ENCODE measurements at places on chromosomes 6 and 20.
A peak's percentile ranks its signal among the peaks of the same experiment; 100 is the strongest.

GRCh38 chr6:168428052-168428826 is 12.7 kb upstream of the SMOC2 start:
- DNase-seq: no peak

DNA sequence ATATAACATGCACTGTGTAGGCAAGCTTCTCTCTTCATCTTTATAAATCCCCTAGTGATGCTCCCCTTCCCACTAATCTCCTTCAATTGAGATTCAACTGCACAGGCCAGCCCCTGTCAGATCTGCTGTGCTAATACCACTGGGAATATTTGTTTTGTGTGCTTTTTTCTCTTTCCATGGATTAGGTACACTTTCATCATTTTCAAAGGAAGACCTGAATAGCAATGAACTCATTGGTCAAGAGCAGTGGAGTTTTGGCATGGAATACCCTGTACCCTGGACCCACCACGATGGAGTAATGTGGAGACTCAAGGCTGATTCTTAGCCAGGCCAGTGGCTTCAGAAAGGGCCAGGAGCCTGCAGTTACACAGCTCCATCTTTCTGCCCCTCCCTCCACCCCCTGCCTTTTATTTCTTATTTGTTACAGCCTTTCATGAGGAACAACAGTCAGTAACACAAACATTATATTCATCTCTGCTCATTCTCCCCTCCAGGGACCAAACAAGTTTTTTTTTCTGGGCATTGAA is 75.4 kb upstream of the KCNG1 start:
- DNase-seq: no peak

- no peak for DNase-seq
Observed at GRCh38 chr20:46304361-46304760, 3.9 kb downstream of the CDH22 start.

- DNase-seq: no peak
Observed at GRCh38 chr6:157376241-157376640, 4.7 kb upstream of the ZDHHC14 start.

DNA sequence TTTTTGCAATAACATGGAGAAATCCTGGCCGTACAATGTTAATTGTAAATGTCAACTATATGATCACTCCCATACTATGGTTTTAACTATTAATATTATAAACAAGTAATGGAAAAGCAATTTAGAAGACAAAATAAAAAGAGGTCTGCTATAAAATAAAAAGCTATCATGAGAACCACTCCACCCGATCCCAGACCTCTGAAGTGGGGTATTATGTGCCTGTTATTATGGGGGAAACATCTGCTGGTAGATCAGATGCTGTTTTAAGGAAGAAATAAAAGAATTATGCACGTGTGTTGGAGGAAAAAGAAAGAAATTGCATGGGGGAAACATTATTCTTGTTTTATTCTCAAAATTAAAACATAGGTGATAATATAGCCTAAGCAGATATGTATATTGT is 615.7 kb upstream of the ARID1B start:
- DNase-seq: no peak

- DNase-seq: no peak
Observed at GRCh38 chr6:81451787-81452186, 300.7 kb downstream of the TENT5A start.

DNA sequence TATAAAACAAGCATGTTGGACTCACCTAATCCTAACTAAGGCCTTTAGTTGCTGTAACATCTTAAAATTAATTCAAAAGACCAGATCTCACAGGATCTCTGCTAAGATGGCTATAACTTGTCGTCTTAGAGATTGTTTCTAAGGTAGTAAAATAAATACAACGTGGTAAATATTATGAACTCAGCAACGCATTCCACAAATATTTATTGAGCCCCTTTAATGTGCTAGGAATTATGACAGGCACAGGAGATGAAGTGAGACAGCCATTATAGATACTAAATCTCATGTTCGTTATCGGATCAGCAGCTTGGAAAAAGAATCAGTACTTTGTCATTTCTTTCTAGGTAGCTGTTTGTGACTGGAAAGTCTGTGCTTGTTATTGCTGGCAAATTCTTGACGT is 20.9 kb upstream of the MCM3 start:
- DNase-seq: no peak

DNA sequence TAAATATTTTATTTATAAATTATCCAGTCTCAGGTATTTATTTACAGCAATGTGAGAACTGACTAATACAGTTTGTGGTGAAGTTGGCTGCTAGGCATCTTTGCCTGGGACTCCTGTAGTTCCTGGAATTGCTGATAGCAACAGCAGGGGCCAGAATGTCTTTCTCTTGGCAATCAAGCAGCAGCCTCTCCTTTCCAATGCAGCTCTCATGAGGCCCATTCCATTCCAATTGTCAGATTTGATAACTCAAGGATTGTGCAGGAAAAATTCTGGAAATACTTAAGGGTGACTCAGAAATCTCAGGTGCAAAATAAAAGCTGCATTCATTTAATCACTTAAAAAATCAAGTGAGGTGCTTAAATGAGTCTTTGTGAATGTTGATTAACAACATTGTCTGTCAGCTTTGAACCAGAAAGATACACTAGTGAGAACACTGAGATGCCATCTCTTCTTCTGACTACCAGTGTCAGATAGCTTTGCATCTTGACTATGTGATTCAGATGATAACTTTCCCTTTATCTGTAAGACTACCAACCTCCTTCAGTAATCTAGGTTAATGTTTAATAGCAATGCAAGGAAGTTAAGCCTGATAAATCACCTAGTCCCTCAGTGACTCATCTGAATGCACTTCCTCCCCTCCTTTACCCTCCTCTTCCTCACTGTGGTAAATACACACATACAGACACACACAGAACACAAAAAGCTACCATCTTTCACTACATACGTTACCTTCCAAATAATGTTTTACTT is 32.1 kb upstream of the COL21A1 start:
- DNase-seq: no peak

DNA sequence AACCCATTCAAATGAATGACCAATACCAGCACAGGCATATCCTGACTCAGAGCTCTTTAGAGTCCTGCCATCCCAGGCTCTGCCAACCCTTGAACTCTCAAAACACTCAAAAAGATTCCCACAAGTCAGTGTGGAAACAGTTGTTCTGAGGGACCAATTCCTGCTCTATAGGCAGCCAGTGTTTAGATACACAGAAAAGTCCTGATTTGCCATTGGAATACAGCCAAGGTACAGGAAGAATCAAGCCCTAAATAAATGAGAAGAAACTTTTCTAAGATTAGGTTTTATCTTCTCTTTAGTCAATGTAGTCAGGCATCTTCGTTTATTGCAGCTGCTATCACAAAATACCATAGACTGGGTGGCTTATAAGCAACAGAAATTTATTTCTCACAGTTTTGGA is 626.8 kb upstream of the ARID1B start:
- DNase-seq: no peak

DNA sequence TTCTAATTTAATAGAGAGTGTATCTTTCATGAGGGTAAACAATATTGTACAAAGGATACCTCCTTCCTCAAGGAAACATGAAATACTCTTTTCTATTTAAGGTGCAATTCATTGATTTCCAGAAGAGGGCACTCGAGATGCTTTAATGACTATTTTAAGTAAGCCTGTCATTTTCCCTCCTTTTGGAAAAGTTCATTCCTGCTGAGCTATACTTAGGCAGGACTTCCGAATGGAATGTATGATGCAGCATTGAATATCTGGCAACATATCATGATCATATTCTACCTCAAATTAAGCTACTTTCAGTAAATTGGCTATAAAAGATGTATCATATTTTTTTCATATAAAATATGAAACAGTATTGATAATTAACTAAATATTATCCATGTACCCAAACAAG is 5.0 kb downstream of the DST start:
- no peak for DNase-seq

- DNase-seq: peak; percentile 70
Observed at GRCh38 chr20:48682529-48683363, 145.1 kb downstream of the PREX1 start.

GRCh38 chr6:30725713-30726505 is 5.8 kb downstream of the TUBB start:
- no peak for DNase-seq

DNA sequence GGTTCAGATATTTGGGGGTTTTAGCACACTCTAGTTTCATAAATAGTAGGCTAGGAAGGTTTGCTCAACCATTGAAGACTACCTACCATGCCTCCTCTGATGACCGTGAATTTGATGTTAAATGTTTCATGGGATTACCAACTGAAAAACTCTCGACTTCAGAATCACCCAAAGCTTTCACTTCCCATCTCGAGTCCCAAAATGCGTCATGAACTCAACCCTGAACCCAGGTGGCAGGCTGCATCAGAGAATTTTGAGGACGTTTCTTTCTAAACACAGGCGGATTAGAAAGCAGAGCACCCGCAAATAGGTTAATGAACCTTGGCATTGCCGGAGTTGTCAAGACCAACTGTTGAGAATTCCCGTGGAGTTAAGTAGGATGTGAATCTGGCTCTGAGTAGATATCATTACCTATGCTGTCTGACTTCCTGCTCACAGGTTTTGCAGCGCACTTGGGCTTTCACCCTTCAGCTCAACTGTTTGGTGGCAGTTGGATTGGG is 98.4 kb upstream of the ADTRP start:
- DNase-seq: no peak

DNA sequence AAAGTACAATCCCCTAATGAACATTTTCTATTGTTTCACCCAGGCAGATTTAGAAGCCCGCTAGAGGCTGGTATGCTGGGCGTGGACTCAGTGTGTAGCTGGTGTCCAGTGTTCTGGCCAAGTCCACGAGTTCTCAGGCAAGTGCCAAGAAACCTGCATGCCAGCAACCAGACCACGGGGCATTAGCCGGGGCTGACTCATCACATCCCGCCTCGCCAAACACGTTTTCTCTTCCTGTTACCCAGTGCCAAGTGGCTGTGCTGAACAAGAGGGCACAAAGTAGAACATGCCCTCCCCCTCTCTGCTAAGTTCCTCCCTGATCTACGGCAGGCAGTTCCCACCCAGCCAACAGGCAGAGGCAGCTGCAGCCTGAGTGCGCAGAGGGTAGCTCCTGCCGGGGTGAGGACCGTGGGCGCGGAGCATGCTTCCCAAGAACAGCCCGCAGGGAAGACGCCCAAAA is 29.6 kb downstream of the RAMACL start:
- DNase-seq: peak; percentile 86

DNA sequence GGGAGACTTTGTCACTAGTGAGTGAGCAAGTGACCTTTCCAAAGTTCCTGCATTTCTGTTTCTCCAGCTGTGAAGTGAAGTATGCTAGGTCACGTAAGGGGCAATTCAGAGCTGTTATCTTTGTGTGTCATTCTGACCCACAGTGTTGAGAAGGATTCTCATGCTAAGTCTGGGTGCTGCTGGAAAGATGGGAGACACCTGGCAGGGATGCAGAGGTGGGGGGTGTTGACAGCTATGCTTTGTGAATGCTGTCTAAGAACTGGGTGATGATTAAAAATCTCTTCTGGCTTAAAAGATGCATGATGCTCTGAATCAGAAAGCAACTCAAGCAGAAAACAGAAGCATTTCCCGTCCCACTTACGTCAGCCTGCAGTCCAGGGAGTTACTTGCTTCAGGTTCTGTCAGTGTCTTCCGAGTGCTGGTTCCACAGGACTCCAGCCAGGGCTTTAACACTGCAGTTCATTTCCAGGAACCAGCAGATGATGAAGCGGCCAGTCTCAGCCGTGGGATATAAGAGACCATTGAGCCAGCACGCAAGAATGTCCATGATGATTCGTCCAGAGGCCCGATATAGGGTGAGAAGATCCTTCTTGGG is 30.9 kb upstream of the ASXL1 start:
- DNase-seq: no peak

DNA sequence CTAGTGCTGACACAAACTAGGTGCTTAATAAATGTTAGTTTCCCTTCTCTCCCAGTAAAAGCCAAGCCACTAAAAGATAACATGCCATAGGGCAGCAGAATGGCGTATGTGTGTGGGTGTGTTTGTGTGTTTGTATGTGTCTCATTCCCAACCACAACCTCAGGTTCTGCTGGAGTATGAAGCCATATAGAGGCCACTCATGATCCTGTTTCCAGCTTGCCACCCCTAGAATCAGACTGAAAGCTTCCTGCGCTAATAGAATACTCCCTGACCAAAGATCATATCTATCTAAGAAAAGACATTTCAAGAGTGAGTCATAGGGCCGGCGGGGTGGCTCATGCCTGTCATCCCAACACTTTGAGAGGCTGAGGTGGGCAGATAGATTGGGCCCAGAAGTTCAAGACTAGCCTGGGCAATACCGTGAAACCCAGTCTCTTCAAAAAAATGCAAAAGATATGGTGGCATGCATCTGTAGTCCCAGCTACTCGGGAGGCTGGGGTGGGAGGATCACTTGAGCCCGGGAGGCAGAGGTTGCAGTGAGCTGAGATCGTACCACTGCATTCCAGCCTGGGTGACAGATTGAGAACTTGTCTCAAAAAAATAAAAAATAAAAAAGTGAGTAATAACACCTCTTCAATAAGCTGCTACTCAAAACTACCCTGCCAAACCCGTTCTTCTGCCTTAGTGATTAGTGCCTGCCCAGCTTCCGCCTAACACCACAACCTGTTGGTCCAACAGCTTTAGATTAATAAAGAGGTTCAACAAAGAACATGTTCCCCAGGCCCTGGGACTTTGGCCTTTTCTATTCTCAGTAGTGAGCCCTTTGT is 11.8 kb upstream of the SNRPC start:
- no peak for DNase-seq

All from posterior cingulate gyrus (tissue), 11 donors.